Muscle of back (tissue), 13 donors: ENCODE measurements at places on chromosomes 2 and 18.
A peak's percentile ranks its signal among the peaks of the same experiment; 100 is the strongest.

DNA sequence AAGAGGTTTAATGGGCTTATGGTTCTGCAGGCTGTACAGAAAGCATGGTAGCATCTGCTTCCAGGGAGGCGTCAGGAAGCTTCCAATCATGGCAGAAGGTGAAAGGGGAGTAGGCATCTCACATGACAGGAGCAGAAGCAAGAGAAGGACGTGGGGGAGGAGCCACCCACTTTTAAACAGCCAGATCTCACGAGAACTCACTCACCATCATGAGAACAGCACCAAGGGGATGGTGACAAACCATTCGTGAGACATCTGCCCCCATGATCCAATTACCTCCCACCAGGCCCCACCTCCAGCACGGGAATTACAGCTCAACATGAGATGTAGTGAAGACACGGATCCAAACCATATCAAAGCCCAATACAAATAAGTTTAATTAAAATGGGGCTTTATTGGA, 113.8 kb downstream of the ATL2 start:
- DNase-seq: no peak

DNA sequence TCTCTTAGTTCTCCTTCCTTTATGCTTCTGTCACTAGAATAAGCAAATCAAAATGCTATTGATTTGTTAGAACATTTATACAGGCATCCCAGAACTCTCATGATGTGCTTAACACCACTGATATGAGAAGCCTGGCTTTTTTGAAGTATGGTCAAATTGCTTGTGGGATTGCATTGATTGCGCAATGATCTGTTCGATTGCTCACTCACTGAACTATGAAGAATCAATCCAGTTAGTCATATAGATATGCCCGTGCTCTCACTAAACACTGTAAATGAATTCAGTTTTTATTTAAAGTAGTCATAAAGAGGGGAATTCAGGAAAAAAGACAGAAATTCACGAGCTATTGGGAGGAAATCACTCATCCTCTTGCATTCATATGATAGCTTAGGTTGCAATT, 1237.8 kb downstream of the SUCLG1 start:
- DNase-seq: peak; percentile 24

- DNase-seq: peak; percentile 65
Observed at GRCh38 chr2:74834792-74835755, 1.1 kb downstream of the HK2 start.

DNA sequence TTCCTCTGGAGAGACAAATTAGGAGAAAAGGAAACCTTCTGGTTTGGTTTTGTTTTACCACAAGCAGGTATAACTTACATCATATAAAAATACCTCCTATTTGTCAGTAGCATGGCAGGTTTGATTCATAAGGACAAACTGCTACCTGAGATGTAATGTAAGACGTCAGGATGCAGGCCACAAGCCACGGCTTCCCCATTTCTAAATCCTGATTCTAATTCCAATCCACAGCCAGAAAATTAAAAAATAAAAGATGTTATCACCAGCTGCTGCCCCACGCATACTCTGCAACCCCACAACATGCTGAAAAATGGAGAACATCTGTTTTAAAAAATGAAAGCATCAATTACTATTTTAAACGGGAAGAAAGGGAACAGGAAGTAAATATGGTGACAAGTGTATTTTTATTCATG, 197.6 kb downstream of the BCL11A start:
- DNase-seq: no peak

GRCh38 chr2:238339814-238340213, 19.5 kb downstream of the TRAF3IP1 start:
- no peak for DNase-seq

GRCh38 chr18:77339623-77340022, 90.0 kb downstream of the GALR1 start:
- no peak for DNase-seq

DNA sequence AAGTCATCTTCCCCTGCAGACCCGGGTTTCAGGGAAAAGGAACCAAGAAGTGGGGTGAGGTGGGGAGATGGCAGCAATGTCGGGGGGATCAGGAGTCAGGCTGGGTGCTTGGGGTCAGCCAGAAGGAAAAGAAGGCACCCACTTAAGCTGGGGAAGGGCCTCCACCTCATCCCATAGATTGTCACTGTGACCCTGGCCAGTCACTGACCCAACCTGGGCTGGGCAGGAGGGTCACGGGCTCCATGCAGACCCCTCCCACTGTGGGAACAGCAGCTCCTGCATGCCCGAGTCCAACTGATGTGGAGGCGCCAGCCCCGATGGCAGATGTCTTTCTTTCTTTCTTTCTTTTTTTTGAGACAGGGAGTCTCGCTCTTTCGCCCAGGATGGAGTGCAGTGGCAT, 53.6 kb upstream of the HAAO start:
- DNase-seq: no peak

GRCh38 chr2:201697899-201698298, 545 bp downstream of the MPP4 start:
- DNase-seq: no peak

DNA sequence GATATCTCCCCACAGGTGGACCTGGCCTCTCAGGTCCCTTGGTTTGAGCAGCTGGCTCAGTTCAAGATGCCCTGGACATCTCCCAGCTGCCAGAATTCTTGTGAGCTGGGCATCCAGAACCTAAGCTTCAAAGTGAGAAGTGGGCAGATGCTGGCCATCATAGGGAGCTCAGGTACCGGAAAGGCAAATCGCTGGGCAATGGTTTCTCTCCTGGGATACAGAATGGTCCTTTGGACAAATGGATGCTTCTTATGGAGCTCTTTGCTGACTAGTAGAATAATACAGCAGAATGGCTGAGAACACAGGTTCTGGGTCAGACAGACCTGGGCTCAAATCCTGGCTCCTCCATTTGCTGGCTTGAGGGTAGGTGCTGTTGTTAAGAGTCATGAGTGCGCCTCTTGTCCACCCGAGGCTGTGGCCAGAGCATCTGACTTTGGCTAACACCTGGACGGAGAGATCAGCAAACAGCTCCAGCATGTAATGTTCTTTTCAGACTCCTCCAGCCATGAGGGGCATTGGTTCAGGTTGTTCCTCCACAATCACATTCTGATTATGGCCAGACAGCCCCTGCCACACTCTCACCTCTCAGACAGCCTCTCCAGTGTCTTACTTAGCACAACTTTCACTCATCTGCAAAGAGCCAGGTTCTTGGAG, 7.5 kb downstream of the ABCG8 start:
- DNase-seq: no peak

GRCh38 chr2:125108251-125108650, 1083.2 kb downstream of the CNTNAP5 start:
- DNase-seq: no peak

GRCh38 chr18:24090876-24091275, 48.0 kb upstream of the CABYR start:
- no peak for DNase-seq

DNA sequence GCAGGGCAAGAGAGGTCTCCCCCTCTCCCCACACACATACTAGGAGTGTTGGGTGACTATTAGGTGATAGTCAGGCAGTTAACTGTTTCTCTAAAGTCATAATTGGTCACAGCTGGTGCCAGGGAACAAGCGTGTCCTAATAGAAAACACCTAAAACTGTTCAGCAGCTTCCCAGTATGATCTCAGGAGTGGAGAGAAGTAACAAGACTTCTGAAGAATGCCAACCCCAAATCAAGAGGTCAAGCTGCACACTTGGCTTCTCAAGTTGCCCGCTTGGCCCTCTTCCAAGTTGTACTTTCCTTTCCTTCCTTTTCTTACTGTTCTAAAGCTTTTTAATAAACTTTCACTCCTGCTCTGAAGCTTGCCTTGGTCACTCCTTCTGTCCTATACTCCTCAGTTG, 22.4 kb upstream of the STAT1 start:
- DNase-seq: no peak

DNA sequence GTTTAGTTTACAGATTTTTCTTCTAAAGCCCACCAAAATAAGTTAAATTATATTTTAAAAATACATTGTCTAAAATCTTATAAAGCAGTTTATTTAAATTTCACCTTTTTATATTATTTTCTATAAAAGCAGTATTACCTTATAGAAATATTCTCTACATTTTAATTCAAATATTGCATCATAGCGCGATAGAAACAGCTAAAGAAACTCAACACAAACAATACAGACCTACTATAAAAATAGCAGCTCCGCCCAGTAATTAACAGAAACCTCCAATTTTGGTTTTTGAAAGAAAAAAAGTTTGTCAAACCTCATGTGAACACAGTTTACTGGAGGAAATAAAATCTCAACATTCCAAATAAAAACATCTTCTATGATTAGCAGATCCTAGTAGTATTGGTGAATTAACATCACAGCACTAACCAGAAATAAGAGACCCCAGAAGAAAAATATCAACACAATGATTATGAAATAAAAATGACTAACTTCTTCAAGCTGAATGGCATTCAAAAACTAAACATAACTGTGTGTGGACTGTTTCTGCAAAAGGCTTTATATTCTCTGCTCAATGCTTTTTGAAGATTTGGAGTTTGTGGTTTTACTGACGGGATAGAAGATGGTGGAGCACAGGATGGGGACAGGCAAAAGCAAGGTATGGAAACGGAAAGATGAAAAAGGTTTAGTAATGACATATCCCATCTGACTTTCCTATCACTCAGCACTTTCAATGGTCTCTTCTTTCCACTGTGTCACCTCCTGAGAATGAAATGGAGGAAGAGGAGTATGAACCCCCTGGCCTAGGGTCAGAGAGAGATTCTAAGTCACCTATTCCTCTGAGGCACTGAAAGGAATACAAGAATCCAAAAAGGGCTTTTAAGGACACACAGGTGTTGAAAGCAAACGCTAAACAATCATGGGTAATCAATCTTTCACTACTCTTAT, 17.5 kb downstream of the MAP4K3 start:
- DNase-seq: no peak

DNA sequence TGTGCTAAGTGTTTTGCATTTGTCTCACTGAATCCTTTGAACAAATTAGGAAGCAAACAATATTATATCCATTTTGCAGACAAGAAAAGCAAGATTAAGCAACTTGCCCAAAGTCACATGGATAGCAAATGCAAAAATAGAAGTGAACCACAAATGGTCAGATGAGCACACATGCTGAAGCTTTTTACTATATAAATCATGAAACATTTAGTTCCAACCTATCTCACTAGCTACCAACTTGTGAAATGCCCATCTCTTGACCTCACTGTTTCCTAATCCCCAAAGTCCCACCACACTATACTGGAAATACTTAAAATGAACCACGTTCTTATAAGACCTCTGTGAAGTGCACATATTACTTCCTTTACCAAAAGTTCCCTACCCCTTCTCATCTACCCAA, 380.5 kb downstream of the ERBB4 start:
- no peak for DNase-seq

GRCh38 chr2:218698885-218699284, 11.8 kb upstream of the TTLL4 start:
- no peak for DNase-seq

GRCh38 chr18:76252880-76253279, 242.2 kb downstream of the ZNF516 start:
- DNase-seq: no peak

DNA sequence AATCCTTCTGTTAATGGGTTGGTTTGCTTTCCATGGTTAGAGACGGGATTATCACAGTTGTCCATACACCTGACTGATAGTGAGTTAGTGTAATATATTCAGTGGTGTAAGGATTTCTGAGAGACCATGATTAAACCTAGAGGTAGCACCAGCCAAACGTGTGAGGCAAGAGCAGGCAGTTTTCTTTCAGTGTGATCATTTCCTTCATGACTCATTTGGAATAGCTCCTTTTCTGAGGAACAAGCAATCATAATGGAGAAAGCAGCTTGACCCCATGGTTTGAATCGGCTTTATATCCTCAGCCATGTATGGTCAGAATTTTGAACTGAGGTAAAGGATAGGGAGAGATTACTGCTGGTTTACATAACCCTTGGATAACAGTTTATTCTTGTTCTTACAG, 2.9 kb downstream of the MXD1 start:
- no peak for DNase-seq

GRCh38 chr2:37569986-37570679, 101.3 kb downstream of the CDC42EP3 start:
- DNase-seq: no peak

- DNase-seq: no peak
Observed at GRCh38 chr2:71757351-71757750, 304.0 kb downstream of the DYSF start.

- peak; percentile 30 for DNase-seq
Observed at GRCh38 chr2:109410039-109410815, 203.5 kb downstream of the SEPTIN10 start.

GRCh38 chr2:189534854-189535832, 45.4 kb downstream of the SLC40A1 start:
- DNase-seq: no peak

GRCh38 chr2:25879133-25879730, 945 bp upstream of the ASXL2 start:
- DNase-seq: no peak

GRCh38 chr18:57640236-57640635, 18.6 kb upstream of the NARS1 start:
- no peak for DNase-seq

GRCh38 chr2:240498958-240499260, 58.9 kb downstream of the ANKMY1 start:
- DNase-seq: no peak

DNA sequence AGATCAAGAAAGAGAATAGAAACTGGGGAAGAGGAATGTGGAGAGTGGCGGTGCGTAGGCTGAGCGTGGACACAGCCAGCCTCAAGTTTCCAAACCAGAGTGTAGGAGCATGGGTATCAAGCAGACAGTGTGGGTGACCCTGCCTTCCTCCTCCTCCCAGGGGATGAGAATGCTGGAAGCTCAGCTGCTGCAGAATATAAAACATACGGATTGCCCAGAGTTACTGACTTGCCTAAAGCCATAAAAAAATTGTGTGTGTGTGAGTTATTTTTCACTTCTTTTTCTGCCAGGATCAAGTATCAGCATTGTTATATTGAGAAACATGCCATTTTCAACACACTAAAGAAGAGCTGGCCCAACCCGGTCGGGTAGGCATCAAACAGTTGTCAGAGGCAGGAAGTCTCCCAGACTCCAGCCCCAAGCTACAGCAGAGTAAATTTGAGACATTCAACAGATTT, 333.3 kb upstream of the ACVR2A start:
- peak; percentile 23 for DNase-seq

DNA sequence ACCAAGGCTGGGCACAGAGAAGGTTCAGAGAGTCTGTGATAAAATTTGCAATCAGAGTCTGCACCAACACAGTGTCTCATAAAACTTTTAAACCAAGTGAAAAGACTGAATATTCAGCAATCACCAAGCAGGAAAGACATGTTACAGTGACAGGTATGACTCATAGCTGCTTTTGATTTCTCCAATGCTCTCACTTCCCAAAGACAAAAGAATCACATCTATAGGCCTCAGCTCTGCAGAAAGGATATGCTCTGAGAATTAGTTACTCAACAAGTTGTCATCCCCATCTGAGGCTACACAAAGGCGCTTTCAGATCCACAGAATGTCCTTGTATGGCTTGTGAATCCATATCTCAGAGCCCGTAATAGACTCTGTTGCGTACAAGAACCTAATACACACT, 92.5 kb downstream of the KCNF1 start:
- no peak for DNase-seq

- DNase-seq: no peak
Observed at GRCh38 chr2:168210895-168211570, 36.4 kb downstream of the STK39 start.
